ENCODE measurements at places on chromosomes 5 and 9. TPM values are rescaled to one million over a fixed set of nuclear protein-coding genes. Genes with fewer than 3 reads are reported as not detected.
A peak's percentile ranks its signal among the peaks of the same experiment; 100 is the strongest.

DNA sequence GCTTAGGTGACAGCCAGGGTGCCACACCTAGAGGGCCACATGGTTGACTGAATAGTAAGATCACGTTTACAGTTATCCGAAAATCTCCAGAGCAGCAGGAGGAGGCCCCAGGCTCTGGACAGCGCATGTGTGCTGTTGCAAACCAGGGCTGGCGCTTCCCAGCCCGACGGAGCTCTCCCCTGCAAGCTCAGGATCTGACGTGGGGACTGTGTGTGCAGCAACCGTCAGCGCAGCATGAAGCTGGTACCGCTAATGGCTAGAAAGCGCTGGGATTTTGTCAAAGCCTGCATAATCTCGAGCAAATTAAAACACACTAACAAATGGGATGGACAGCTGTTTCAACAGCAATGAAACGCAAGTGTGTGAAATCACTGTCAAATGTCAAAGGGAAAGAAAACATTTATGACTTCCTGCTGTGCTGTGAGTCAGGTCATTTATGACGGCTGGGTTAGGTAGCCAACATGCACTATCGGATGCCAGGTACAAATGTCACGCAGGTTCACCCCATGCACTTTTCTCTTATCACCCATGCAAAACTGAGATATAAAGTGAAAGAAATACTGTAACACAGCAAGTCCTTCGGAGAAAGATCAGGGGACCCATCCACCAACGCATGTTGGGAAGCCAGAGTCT is 7.5 kb downstream of the SURF4 start:
- peak overlapping the region; percentile 67 for H3K4me3 ChIP-seq
- H3K27ac ChIP-seq, result peak overlapping the region; percentile 96
- no peaks in the 10 kb centered on the region for H3K36me3 ChIP-seq
- no peak for DNase-seq

The TLX3 gene
- not detected for total RNA-seq

DNA sequence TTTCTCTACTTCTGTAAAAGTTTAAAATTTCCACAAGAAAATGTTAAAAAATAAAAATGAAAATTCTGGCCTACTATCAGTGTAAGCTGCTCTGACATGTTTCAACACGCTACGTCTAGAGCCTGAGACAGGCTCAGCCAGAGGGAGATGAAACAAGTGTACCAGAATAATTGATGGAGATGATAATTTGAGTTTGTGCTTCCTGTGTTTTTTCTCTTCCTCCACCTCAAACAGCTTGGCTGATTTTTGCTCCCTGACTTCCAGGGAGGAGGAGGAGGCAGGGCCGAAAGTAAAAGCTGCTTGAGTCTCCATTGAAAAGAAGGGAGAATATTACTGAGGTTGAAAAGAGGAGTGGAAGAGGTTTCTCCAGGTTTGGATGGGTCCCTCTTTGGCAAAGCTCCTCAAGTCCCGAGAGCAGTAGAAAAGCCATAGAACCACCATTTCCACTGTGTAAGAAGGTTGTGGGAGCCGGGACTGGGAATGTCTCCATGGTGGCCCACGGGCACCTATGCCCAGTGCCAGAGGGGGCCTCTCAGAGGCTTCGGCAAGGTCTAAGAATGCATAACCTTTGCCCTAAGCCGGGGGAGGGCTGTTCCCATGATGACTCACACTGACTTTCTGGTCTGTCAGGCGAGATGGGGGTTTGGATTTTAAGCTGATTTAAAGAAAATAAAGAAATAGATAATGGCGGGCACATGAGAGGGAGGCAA is 95.1 kb downstream of the HRH2 start:
- H3K27me3 ChIP-seq, result peaks cover 55% of the 10 kb centered on the region
- no peak overlapping the region for H3K27ac ChIP-seq
- peaks cover 10% of the 10 kb centered on the region for H3K36me3 ChIP-seq
- H3K4me3 ChIP-seq, result no peak overlapping the region
- H3K4me1 ChIP-seq, result no peaks in the 10 kb centered on the region

GRCh38 chr9:116322521-116322920 is 168.9 kb downstream of the PAPPA start:
- H3K27ac ChIP-seq, result no peak overlapping the region
- peaks cover 16% of the 10 kb centered on the region for H3K27me3 ChIP-seq
- H3K4me3 ChIP-seq, result no peak overlapping the region
- H3K4me1 ChIP-seq, result no peaks in the 10 kb centered on the region
- no peak for DNase-seq
- H3K36me3 ChIP-seq, result no peaks in the 10 kb centered on the region

DNA sequence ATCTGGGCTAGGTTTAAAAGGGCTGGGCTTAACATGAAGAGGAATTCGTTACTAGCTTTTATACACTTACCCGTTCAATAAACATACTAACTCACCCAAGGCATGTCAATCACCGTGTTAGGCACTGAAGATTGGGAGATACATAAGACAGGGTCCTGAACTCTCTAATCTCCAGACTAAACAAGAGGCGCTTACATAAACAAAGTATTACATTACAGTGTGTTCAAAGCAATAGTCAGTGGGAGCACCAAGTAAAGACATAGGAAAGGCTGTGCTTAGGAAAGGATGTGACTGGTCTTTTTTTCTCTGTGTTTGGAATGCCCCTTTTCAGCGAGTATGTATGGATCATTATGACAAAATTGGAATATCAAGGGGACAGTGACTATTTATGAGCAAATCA is 203.6 kb upstream of the ADRA1B start:
- H3K27me3 ChIP-seq, result peaks cover 5% of the 10 kb centered on the region
- no peaks in the 10 kb centered on the region for H3K36me3 ChIP-seq
- no peaks in the 10 kb centered on the region for H3K4me1 ChIP-seq
- no peak for DNase-seq
- no peak overlapping the region for H3K4me3 ChIP-seq
- no peak overlapping the region for H3K27ac ChIP-seq

GRCh38 chr9:126599047-126599650 is 14.6 kb upstream of the LMX1B start:
- no peaks in the 10 kb centered on the region for H3K4me1 ChIP-seq
- peaks cover 8% of the 10 kb centered on the region for H3K36me3 ChIP-seq
- H3K27me3 ChIP-seq, result peaks cover 20% of the 10 kb centered on the region
- no peak overlapping the region for H3K27ac ChIP-seq

DNA sequence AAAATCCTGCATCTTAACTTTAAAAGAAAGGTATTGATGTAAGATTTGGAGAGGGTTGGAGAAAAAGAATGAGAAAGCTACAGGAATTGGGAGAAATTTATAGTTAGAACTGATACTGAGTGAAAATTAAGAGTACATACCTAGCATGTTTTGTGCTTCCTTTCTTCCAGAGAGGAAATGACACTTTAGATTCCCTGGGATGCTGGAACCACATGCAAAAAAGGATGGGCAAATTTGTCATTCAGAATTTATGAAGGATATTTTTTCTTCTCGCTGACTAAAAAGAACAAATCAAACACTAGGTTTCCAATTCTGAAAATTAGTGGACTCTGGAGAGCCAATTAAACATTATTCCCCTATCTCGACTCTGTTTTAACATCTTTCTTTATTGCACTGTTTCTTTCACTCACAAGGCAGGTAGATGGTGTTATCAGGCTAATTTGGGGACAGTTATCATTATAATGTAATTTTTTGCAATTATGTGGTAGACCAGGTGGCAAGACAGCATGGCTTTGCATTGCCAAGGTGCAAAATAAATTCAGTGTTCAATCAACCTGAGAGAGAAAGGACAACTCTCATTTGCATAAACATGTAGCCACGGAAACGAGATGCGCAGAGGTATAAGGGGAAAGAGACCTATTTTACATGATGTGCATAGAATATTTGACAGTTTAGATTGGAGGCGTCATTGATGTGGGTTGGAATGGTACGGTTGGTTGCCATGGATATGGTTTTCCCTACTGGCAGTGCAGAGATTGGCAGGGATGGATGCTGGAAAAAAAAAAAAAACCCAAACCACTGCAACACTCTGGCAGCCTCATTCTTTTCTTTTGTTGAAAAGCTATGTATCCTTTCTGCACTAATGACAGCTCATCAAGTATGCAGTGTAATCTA is 320.4 kb upstream of the CCNH start:
- H3K27me3 ChIP-seq, result peaks cover 10% of the 10 kb centered on the region
- H3K4me1 ChIP-seq, result no peaks in the 10 kb centered on the region
- H3K27ac ChIP-seq, result no peak overlapping the region
- DNase-seq, result no peak
- H3K36me3 ChIP-seq, result no peaks in the 10 kb centered on the region
- no peak overlapping the region for H3K4me3 ChIP-seq

GRCh38 chr5:160979385-160979784 is 127.4 kb upstream of the ATP10B start:
- DNase-seq, result no peak
- H3K4me1 ChIP-seq, result no peaks in the 10 kb centered on the region
- H3K27ac ChIP-seq, result no peak overlapping the region
- H3K36me3 ChIP-seq, result no peaks in the 10 kb centered on the region
- H3K4me3 ChIP-seq, result no peak overlapping the region
- no peaks in the 10 kb centered on the region for H3K27me3 ChIP-seq

DNA sequence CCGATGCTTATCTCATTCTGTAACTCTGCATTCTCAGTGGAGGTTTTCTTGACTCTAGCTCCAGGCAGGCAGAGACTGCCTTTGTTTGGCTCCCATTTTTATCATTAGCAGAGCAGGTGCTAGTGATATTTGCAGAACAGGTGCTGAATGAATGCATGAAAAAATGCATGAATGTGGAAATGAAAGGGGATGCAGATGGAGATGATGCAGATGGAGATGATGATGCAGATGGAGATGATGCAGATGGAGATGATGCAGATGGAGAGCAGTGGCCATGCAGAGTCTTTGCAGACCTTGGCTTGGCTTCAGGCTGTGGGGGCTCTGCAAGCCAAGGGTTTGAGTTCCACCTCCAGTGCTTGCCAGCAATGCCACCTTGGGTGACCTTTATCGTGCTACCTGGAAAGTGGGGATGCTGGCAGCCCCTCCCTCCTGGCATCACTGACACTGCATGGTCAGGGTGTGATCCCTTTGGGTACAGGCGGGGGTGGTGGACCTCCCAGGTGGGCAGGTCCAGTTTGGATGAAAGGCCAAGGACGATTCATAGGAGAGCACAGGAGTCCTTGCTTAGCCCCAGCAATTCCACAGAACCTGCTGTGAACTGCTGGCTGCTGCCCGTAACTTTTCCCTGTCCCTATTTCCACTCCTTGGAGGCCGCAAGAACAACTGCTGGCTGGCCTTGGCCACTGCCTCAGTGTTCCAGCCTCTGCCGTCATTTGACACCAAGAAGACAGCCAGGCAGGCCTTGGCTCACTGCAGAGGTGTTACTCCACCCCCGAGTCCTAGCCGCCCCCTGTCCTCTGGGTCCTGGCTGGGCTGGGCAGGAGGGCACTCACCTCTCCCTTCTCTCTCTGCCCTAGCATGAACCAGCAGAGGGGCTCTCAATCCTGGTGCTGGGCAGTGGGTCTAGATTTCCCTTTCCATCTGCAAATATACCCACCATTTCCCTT is 33.0 kb downstream of the ERGIC1 start:
- peaks cover 6% of the 10 kb centered on the region for H3K36me3 ChIP-seq
- no peaks in the 10 kb centered on the region for H3K27me3 ChIP-seq
- no peak overlapping the region for H3K4me3 ChIP-seq
- DNase-seq, result no peak
- H3K27ac ChIP-seq, result no peak overlapping the region

DNA sequence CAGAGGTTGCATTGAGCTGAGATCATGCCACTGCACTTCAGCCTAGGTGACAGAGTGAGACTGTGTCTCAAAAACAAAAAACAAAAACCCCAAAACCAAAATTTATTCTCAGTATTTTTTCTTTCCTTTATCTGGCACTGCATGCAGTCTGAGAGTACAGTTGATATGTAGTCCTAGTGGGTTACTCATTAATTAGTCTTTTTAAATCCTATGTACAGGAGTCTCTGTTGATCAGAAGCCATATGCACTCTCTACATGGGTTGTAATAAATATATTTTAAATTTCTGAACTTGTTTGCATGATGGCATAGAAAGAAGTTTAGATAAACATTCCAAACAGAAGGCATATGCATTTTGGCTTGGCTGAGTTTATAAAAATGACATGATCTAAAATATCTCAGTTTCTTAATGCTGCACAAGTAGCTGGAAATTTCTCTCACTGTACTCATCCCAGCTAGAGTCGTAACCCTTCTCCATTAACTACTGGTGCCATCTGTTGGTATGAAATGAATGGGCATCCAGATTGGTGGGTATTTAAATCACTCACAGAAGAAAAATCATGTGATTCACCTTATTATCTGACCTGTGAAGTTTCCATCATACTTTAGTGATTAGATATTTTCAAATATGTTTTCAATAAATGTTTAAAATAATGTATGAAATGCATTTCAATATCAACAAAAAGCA is 284.8 kb downstream of the CTNND2 start:
- no peaks in the 10 kb centered on the region for H3K27me3 ChIP-seq
- H3K4me3 ChIP-seq, result no peak overlapping the region
- no peak for DNase-seq
- H3K36me3 ChIP-seq, result no peaks in the 10 kb centered on the region
- no peak overlapping the region for H3K27ac ChIP-seq
- H3K4me1 ChIP-seq, result no peaks in the 10 kb centered on the region

The ADAMTS2 gene
- total RNA-seq, result not detected

The UBQLN1 gene
- 122 TPM for total RNA-seq

GRCh38 chr5:6393596-6394194 is 15.3 kb upstream of the MED10 start:
- no peak overlapping the region for H3K27ac ChIP-seq
- no peak overlapping the region for H3K4me3 ChIP-seq
- no peaks in the 10 kb centered on the region for H3K36me3 ChIP-seq
- peaks cover 24% of the 10 kb centered on the region for H3K27me3 ChIP-seq

GRCh38 chr5:59038798-59039295 is 456.0 kb downstream of the RAB3C start:
- no peak for DNase-seq
- H3K27ac ChIP-seq, result peak overlapping the region; percentile 100
- H3K4me3 ChIP-seq, result peak overlapping the region; percentile 96
- H3K4me1 ChIP-seq, result peaks cover 23% of the 10 kb centered on the region
- H3K36me3 ChIP-seq, result no peaks in the 10 kb centered on the region
- H3K27me3 ChIP-seq, result no peaks in the 10 kb centered on the region

The UIMC1 gene
- total RNA-seq, result 60.9 TPM

GRCh38 chr9:88874391-88874790 is 116.9 kb upstream of the S1PR3 start:
- H3K27me3 ChIP-seq, result peaks cover 31% of the 10 kb centered on the region
- H3K4me3 ChIP-seq, result no peak overlapping the region

DNA sequence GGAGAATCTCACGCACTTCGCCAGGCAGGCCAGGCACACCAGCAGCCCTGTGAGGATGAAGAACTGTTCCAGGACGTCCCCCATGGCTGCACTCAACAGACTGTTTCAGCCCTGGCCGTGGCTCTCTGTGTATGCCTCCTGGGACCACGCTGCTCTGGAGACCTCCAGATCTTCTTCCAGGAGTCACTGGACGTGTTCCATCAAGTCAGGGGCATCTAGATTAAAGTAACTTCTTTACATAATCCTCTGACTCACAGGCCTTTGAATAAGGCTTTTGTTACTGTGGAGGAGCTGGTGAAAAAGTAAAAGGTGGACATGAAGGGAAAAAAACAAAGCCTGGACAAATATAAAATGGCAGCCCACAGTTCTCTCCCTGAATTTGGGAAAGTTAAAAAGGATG is at the start of gene HSD17B3:
Gene HSD17B3 (minus strand): TSS at position 156 of the 400 bp plus-strand sequence. CDS start 72 bp downstream, at position 84.
- DNase-seq, result no peak
- peaks cover 6% of the 10 kb centered on the region for H3K27me3 ChIP-seq
- no peak within 1 kb of the TSS for H3K27ac ChIP-seq
- H3K36me3 ChIP-seq, result no peaks in the 10 kb centered on the region
- no peak within 1 kb of the TSS for H3K4me3 ChIP-seq
